Heart left ventricle (tissue), 16 donors: ENCODE measurements at places on chromosomes 6 and 20. TPM values are rescaled to one million over a fixed set of nuclear protein-coding genes. Genes with fewer than 3 reads are reported as not detected.

MEI4 gene
- 0.71 TPM for total RNA-seq

DNA sequence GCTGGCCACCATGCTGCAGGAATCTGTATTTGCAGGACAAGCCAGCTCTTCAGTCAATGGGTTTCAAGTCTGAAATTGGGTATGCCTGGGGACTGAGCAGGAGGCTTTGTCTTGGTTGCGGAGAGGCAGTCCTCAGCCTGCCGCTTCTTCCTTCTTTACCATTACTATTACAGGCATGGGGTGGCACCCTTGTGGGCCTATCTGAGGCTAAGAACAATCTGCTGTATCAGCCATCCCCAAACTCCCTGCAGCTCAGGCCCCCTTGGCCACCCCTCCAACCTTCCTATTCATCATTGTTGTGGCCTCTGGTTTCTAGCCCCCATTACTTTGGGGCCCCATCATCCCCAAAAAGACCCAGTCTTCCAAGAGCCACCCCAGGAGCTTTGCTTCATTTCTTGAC is 289.2 kb upstream of the FOXQ1 start:
- no peak for DNase-seq

DNA sequence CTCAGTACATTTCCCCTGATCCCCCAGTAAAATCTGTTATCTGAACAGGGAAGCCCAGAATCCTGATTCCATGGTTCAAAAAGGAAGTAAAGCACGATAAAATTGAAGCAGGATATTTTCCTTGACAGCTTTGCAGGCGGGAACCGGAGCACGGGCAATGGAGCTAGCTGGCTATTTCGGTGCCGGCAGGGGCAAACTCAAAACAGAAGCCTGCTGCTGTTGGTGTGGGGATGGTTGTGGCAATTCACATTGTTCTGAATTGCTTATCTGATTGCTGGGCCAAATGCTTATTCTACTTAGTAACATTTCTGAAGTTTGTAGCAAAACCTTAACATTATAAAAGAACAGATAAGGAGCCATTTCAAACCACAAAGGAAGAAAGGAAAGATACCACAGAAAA is 172.4 kb downstream of the MMS22L start:
- DNase-seq = no peak

- no peak for DNase-seq
Measured at GRCh38 chr6:149938571-149939355, 3.1 kb upstream of the ULBP2 start.
